ENCODE measurements at places on chromosomes 7 and 10.
A peak's percentile ranks its signal among the peaks of the same experiment; 100 is the strongest.

DNA sequence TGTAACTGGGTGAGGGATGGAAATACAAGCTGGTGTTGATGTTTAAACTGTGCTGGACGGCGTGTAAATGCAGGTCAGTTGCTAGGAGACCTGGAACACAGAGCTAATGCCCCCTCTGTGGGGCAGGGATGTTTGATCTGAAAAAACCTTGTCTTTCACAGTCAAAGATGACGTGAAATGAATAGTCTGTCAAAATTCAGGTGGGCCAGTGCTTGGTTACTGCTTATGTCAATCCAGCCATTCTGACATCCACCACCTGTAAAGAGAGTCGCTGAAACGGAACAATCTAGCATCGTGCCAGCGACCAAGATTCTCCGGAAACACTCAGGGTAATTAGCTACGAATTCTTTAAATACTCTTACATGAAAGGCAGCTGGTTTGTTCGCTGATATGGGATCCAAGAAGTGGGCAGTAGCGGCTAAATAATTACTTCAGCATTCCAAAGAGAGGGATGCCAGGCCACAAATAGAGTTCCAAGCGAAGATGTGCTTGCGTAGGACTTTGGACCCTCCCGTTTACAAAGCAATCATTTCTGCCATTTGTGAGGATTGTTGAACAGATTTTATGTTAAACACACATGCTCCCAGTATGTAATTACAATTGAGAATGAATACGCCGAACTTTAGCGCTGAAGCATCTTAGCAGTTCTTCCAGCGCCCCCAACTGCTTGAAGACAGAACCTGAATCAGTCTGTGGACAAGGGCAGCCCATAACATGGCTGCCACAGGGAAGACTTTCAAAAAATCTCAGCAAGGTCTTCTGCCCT is 7.3 kb upstream of the ASB4 start:
- H3K4me3 ChIP-seq = peak overlapping the region; percentile 23
- H3K36me3 ChIP-seq = no peaks in the 10 kb centered on the region
- H3K27me3 ChIP-seq = no peaks in the 10 kb centered on the region
- no peak for DNase-seq

DNA sequence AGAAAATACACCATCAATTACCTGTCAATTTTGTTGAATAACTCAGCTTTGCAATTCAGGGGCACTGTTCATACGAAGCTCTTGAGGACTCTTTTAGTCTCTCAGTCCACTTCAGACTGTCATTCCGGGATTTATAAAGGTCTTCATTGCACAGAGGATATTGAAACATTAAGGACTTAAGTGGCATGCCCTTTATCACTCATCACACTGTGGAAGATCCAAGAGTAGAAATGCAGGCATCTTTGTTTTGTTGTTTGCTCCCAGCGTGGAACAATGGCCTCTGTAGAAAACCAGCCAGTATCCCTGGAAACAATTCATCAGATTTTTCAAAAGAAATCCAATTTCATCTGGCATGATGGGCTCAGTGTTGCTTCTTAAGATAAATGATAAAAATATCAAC is 66.3 kb upstream of the LRGUK start:
- no peaks in the 10 kb centered on the region for H3K27me3 ChIP-seq
- DNase-seq = no peak
- no peak overlapping the region for H3K27ac ChIP-seq
- H3K4me1 ChIP-seq = no peaks in the 10 kb centered on the region
- H3K36me3 ChIP-seq = no peaks in the 10 kb centered on the region
- H3K4me3 ChIP-seq = no peak overlapping the region

- no peak overlapping the region for H3K27ac ChIP-seq
- no peak for DNase-seq
- no peaks in the 10 kb centered on the region for H3K36me3 ChIP-seq
- H3K27me3 ChIP-seq = no peaks in the 10 kb centered on the region
- no peak overlapping the region for H3K4me3 ChIP-seq
Observed at GRCh38 chr10:114808982-114809381, 12.6 kb upstream of the FHIP2A start.

GRCh38 chr7:80403686-80404241 is 108.1 kb downstream of the GNAT3 start:
- no peak for DNase-seq
- no peak overlapping the region for H3K27ac ChIP-seq
- H3K4me1 ChIP-seq = no peaks in the 10 kb centered on the region
- H3K4me3 ChIP-seq = no peak overlapping the region
- H3K36me3 ChIP-seq = no peaks in the 10 kb centered on the region
- H3K27me3 ChIP-seq = no peaks in the 10 kb centered on the region

DNA sequence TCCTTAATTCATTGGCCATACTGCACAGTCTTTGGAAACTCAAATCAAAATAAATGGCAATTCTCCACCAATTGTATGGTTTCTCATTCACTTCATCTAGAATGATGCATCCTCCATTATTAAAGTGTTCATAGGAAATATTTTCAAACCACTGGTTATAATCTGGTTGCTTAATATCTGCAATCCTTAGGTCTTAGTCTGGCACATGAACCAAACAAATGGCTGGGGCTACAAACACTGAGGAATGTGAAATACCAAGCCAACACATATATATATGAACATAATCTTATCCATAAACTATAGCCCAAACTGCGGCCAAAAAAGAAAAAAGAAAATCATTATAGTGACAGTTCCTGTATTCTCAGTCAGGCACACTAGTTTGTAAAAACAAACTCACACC is 5.7 kb upstream of the MSS51 start:
- H3K27me3 ChIP-seq = no peaks in the 10 kb centered on the region
- H3K36me3 ChIP-seq = peaks cover 27% of the 10 kb centered on the region
- DNase-seq = no peak
- H3K4me1 ChIP-seq = no peaks in the 10 kb centered on the region
- no peak overlapping the region for H3K27ac ChIP-seq

DNA sequence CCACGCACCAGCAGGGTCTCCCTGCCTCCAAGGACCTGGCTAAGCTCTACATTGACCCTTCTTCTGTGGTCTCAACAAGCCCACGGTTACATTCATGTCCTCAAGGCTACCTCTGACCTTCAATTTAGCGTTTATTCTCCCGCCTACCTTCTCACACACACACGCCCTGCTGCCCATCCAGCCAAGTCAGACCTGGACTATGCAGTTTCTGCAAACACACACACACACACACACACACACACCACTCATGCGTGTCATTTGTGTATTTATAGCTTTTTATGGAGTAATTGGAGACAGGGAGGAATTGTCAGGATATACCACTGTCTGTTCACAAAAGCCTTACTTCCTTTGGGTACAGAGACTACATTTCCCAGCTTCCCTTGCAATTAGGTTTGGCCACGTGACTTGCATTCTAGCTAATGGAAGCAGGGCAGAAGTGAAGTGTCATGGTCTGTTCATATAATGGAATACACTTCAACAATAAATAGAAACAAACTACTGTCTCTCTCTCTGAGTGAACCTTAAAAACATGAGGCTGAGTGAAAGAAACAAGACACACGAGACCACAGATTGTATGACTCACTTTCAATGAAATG is 53.8 kb upstream of the CPXM2 start:
- no peaks in the 10 kb centered on the region for H3K27me3 ChIP-seq
- H3K36me3 ChIP-seq = no peaks in the 10 kb centered on the region
- no peak for DNase-seq
- H3K4me1 ChIP-seq = no peaks in the 10 kb centered on the region
- H3K27ac ChIP-seq = no peak overlapping the region

Measured in upper lobe of right lung (tissue), 1 donor.